ENCODE measurements at places on chromosomes 6 and 20. TPM values are rescaled to one million over a fixed set of nuclear protein-coding genes. Genes with fewer than 3 reads are reported as not detected.

Gene CAPN11
- not detected for total RNA-seq

Gene RAB44
- total RNA-seq = not detected

Gene PPIL6
- total RNA-seq = 2.5 TPM

Gene BTNL2
- total RNA-seq = not detected

Gene SLC52A3
- total RNA-seq = not detected

Gene DZANK1
- total RNA-seq = 1.5 TPM

Gene ADGRF1
- not detected for total RNA-seq

Gene TREM1
- total RNA-seq = not detected
